EL (cell line): ENCODE measurements at places on chromosomes 5 and 9.

DNA sequence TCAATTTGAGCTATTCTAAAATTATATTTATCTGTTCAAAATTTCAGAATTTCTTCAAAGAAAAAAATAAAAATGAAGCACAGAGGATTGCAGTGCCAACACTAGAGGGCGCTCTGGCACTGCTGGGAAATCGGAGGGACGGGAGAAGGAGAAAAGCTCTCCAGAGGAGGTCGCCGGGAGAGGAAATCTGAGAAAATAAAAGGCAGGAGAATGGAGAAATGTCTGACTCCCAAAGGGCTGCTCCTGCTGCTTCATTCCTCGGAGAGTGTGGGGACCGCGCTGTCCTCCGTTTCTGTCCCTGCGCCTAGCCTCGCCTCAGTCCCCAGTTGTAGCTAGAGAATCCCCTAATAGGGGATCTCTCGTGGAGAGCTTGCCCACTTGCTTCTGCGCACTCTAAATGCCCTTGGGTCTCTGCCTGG, 40.0 kb upstream of the ARSB start:
- peak; percentile 68 for DNase-seq

DNA sequence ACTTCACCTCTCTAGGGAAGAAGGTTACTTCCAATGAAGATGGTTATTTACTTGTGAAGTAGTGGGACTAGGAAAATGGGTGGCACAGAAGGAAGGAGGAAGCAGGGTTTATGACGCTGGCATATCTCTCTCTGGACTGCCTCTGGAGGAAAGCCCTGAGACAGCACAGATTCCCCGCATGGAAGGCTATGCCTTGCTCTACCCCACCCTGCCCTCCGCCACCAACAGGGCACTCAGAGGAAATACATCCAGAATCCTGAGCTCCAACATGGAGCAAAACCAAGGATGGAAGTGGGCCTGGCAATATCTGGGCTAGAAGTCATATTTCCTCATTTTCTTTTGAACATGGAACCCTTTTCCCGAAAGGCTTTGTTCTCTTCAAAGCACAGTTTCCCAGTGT, 346.9 kb downstream of the ZSWIM6 start:
- no peak for DNase-seq

- no peak for DNase-seq
Observed at GRCh38 chr9:1042466-1042865, 7.7 kb upstream of the DMRT2 start.

DNA sequence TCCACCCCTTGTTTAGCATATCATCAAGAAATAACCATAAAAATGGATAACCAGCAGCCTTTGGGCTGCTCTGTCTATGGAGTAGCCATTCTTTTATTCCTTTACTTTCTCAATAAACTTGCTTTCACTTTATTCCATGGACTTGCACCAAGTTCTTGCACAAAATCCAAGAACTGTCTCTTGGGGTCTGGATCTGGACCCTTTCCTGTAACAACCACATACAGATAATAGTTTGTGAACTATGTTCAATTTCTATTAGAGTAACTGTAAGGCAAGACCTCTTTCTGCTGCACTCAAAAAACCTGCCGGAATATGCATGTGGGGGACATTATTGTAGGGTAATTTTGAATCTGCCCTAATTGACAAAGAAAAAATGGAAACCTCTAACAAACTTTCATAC, 66.9 kb upstream of the TMEM215 start:
- no peak for DNase-seq

DNA sequence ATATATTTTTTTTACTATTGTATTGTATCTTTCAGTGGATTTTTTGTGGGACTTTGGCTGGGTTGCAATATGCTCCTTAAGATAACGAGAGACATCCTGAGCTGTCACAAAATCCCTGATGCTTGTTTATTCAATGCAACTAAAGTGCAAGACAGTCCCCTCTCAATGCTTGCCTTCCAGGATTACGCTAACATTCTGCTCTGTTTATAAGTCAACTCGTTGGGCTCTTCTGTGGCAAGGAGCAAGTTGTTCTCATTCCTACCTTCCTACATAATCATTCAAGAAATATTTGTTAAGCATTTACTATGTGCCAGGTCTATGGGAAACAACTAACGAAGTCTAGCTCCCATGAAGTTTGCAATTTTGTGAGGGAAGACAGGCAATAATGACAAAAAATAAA, 40.4 kb downstream of the JAKMIP2 start:
- DNase-seq: no peak

- DNase-seq: peak; percentile 90
Observed at GRCh38 chr9:95023217-95024003, 294.1 kb downstream of the FANCC start.

- DNase-seq: peak; percentile 20
Observed at GRCh38 chr9:5052838-5053237, 67.8 kb downstream of the JAK2 start.

DNA sequence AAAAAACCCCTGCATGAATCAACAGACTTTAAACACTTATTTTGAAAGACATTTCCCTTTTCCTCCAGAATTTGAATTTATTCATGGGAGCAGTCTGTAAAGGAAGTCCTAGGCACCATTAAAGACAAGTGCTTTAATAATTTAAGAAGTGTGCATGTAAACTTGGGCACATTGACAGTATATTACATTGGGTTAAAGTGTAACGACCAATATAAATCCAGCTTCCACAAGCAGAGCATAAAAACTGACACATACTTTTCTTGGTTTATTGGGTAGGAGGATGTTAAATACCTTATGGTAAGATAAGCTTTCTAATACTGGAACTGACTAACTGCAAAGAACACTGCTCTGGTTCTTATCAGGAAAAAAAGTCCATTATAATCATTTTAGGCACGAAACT, 1.2 kb upstream of the ENTREP1 start:
- no peak for DNase-seq

DNA sequence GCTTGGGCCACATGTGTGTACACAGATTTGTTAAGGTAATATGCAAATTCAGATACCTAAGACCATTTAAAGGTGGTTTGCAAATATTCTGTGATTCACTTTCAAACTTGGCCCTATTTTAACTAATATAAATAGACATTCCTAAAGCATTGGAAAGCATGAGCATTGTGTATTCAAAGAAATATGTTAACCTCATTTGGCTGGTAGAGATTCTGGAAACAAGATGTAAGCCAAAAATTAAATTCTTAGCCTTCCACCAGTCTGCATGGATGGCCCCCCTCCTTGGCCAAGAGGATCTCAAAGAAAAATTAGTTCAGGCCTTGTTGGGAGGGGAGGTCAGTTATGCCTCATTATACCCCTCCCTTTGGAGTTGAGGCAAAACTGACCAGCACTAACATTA, 38.7 kb upstream of the C6 start:
- no peak for DNase-seq

GRCh38 chr5:102294886-102295395, 1.1 kb downstream of the SLCO4C1 start:
- no peak for DNase-seq

- DNase-seq: peak; percentile 31
Observed at GRCh38 chr5:175254155-175254554, 189.8 kb downstream of the DRD1 start.

- peak; percentile 89 for DNase-seq
Observed at GRCh38 chr9:2655411-2655901, 33.9 kb downstream of the VLDLR start.

- no peak for DNase-seq
Observed at GRCh38 chr9:21890696-21891095, 88.3 kb downstream of the MTAP start.

DNA sequence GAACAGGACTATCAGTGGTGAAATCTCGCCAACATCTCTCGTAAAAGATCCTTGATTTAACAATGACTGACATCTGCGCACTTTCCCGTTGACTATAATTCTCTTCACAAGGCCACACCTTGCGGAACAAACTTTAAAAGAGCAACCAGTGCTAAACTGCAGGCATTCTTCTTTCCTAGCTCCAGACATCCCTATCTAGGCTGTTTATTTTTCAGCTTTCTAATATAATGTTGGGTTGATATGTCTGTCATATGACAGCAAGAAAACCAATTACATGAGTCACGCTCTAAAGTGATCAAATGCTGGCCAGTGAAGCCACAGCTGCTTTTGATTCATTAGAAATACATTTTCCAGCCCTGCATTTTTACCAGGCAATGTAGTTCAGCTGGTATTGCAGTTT, 162.5 kb downstream of the ELAVL2 start:
- DNase-seq: no peak

DNA sequence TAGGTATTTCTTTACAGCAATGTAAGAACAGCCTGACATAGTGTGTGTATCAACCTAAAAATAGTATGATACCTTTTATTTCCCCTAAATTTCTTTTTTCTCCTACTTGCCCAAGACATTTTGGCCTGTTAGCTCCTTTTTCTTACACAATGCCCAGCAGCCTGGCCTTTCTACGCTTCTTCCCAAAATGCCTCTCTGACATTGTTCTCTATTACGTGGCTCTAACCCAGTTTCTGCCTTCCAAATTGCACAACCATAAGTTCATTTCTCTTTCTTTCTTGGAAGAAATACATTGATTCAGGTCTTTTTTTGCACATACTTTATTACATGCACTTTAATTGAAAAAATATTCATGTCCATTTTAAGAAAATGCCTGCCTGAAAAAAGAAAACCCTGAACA, 408.2 kb downstream of the PRR16 start:
- no peak for DNase-seq

GRCh38 chr5:53095931-53096525, 13.5 kb downstream of the MOCS2 start:
- DNase-seq: peak; percentile 64

GRCh38 chr9:112472996-112473395, 13.6 kb upstream of the KIAA1958 start:
- DNase-seq: no peak

DNA sequence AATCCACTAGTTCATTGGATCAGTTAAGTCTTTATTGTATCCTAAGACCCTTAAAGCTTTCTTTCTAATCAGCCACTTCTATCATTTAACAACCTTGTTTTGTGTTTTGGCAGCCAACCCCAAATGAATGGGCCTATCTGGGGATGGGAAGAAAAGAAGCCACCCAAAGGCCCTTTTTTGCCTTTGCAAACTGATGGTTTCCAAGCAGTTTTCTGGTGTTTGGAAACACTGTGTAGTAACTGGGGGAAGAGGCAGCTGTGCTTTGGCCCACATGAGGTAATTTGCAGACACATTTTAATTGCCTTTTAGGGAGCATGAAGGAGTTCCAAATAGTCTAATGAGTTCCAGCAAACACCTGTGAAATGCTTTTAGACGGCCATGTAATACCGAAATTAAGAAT, 1751.3 kb upstream of the WWC1 start:
- DNase-seq: no peak

- peak; percentile 34 for DNase-seq
Observed at GRCh38 chr9:134555094-134555650, 86.4 kb upstream of the COL5A1 start.

DNA sequence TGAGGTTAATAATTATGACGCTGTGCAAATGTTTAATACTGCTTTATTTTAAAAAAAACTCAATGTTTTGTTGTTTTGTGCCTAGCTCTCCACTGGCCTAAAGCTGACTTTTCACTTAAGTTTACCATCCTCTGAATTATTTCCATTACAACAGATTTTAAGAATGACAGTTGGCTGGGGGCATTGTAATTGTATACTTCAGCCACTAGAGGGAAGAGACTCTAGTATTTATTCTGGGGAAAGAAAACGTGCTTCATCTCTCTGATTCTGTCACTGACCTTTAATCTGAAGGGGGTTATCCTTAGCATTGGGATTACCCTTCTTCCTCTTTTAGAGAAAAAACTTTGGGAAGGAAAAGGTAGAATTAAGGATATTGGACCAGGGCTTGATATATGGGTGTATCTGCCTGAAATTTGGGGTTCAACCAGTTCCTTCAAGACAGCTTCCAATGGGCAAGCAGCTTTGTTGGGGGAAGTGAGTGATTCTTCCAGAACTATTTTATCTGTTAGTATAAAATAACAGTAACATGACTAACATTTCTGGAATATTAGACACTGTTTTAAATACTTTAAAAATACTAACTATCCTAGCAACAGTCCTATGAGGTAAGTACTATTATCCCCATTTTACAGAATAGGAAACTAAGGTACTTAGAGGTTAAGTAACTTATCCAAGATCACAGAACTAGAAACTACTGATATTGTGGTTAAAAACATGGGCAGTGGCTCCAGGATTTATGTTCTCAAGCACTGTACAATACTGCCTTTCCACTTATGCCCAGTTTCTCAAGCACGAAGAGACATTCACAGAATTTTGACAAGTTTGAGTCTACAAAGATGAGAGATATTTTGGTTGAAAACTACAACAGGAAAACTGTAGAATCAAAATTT, 208.4 kb downstream of the CD180 start:
- peak; percentile 33 for DNase-seq

- peak; percentile 90 for DNase-seq
Observed at GRCh38 chr9:136326061-136326760, 1.1 kb upstream of the GPSM1 start.

GRCh38 chr5:79399046-79399445, 114.9 kb downstream of the HOMER1 start:
- DNase-seq: no peak
